Cardiac septum (tissue), 1 donor: ENCODE measurements at places on chromosomes 3 and 15. TPM values are rescaled to one million over a fixed set of nuclear protein-coding genes. Genes with fewer than 3 reads are reported as not detected.

The HDC gene
- total RNA-seq = 1.00 TPM

The USP50 gene
- total RNA-seq = 1.5 TPM

The TRPM1 gene
- total RNA-seq = not detected

The RNU5B-1 gene
- 29.8 TPM for total RNA-seq

The FMN1 gene
- total RNA-seq = 2.2 TPM

The CX3CR1 gene
- total RNA-seq = 1.3 TPM

The CYP1A1 gene
- total RNA-seq = 0.30 TPM

The SCAANT1 gene
- not detected for total RNA-seq

The AADAC gene
- total RNA-seq = not detected

GRCh38 chr3:117074826-117075225 is 365.2 kb downstream of the TUSC7 start:
- no peak for DNase-seq

DNA sequence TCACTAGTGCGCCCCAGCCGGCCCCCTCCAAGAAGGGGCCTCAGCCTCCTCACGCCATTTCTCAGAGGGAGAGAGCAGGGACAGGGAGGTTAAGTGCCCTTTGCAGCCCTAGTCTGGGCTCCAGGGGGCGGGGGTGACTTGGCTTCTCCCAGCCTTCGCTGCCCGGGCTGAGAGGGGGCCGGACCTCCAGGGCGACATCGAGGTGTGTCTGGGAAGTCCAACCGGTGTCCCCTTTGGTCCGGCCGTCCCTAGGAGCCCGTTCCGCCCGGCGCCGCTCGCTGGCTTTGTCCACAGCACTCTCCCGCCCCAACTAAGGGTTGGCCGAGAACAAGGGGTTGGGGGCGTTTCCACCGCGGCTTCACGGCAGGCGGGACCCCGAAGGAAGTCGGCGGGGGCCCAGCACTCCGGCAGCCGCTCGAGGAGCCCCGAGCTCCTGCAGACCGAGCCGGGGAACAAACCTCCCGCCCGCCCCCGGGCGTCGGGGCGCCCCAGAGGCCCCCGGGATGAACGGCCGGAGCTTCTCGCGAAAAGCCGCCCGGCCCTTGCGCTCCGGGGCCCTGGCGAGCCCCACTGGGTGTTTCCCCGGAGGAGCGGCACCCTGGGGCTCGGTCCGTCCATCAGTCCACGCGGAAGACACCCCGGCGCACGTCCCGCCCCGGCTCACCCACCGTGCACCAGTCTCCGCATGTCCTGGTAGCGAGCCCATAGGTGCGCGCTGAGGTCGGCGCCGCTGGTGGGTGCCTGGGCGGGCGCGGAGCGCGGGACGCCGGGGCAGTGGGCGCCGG is 627 bp downstream of the NT5DC2 start:
- DNase-seq = peak; percentile 77

DNA sequence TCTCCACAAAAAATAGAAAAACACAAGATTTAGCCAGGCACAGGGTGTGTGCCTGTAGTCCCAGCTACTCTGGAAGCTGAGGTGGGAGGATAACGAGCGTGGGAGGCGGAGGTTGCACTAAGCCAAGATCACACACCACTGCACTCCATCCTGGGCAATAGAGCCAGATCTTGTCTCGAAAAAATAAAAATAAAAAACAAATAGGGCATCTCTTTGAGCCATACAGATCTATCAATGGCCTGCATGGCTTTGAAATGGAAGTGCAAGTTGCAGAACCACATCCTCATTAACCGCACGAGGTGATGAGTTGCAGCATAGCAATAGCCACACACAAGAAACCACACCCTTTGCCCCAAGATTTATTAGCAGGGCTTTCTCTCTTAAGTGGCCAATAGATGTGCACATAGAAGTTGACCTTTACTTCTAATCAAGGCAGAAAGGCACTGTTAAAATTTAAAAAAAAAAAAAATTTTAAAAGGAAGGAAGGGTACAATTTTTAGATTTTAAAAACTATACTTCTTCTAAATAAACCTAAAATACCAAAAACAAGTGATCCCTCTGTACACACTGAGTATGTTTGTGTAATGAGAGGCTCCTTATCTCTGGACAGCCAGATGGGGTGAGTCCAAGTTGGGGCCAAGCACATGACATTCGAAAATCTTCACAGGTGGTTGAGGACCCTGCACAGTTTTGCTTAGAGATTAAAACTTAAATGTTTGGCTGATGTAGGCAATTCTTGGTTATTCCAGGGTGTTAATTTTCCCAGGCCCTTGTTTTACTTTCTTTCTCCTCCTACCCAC is 53.4 kb downstream of the FILIP1L start:
- DNase-seq = no peak

DNA sequence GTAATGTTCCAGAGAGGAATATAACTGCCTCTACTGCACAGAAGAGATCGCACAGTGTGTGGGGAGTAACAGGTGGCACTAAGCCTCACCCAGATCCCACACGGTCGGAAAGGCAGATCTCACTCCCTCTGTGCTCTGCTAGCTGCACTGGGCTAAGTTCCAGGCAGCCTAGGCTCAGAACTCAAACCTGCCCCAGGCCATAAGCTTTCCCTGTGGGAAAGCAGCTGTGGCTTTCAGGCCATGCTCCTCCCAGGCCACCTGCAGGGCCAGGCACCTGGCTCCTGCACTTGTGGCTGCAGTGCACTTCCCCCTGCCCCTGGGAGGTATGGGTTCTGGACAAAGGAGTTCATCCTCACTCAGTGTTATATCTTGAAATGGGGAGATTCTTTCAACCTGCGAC is 27.5 kb downstream of the PCCB start:
- DNase-seq = no peak

DNA sequence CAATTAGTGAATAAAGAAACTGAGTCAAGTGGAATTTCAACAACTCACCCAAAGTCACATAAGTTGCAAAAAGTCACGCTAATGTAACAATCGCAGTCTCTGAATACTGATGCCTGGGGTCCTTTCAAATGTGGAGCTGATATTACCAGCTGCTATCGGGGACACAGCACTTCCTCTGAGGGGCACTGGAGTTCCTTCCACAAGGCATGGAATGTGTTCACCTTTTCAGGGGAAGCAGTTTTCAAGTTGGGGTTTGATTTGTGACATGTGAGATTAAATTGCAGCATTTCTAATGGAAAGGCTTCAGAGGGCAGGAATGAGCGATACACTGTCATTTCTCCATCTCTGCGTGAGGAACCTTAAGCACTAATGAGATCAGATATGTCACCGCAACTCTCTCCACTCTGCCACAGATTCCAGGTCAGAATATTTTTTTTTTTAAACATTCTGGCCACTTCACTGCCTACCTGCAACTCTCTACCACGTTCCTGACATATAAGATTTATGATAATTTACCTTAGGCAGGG is 807.2 kb upstream of the CFAP20DC start:
- DNase-seq = no peak

DNA sequence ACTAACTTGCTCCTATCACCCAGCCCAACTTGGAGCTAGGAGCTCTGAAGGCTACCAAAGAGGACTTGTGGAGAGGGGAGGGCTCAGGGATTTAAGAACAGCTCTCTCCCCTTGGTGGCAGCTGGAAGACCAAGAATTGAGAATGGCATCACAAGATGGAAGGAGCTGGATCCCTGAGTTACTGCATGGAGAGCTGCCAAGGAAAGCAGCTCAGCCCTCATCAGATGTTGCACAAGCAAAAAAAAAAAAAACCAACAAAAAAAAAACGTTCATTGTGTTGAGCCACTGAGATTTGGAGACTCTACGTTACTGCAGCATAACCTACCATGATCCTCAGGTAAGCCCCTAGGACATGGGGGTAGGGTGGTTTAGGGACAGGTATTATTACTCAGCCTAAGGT is 41.0 kb downstream of the ITGB5 start:
- no peak for DNase-seq

DNA sequence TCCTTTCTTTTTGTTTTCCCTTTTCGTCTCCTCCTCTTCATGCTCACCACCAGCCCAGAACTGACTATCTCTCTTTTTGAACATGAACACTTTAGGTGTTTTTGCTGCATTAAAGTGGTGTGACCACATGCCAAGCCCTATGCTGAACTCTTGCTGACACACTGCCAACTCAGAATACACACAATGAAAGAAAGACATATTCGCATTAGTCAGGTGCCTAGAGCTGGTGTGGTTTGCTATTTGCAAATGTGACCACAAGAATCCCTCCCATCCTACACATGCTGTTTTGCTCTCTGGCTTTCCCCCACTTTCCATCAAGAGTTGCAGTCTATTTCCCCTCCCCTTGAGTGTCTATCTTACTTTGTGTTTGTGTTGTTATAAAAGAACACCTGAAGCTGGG is 967.8 kb upstream of the CFAP20DC start:
- DNase-seq = no peak

- DNase-seq = no peak
Observed at GRCh38 chr3:157220211-157220610, 60.3 kb upstream of the CCNL1 start.

DNA sequence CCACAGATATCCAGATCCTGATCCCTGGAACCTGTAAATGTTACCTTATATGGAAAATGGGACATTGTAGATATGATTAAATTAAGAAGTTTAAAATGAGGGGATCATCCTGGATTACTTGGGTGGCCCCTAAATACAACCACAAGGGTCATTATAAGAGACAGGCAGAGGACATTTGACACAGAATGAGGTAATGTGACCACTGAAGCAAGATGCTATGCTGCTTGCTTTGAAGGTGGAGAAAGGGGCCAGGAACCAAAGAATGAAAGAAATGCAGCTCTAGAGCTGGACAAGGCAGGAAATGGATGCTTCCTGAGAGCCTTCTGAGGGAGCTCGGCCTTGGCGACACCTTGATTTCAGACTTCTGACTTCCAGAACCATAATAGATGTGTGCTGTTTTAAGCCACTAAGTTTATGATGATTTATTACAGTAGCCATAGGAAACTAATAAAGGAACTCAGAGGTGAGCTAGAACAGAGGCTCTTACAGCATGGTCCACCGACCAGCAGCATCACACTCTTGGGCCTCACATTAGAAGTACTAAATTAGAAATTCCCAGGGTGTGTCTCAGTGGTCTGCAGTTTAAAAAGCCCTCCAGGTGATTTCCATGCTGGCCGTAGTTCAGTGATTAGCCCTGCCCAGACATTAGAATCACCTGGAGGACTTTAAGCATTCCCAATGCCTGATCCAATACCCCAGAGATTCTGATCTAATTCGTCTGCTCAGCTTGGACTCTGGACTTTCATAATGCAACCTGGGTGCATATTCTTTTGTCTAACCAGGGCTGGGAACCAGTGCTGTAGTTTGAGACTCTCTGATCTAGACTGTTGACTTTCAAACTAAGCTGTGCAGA is 7.5 kb downstream of the COLQ start:
- no peak for DNase-seq

DNA sequence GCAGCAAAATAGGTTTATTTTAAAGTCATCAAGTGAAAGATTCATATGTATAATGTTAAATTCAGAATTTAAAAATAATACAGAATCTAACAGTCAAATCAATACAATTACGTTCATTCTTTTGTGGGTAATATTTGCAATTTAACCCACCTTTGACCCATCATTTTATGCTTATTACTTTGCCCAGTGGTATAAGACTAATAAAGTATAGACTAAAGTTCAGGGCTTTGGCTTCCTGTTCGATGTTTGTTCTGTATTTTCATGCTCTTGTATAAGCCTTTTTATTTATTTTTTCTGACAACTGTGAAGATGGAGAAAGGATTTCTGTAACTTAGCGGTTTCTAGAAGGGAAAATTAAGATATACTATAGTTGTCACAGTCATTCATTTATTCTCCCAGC is 44.3 kb upstream of the EIF3J start:
- DNase-seq = no peak

- no peak for DNase-seq
Observed at GRCh38 chr15:77746254-77747174, 113.8 kb upstream of the LINGO1 start.

GRCh38 chr3:56257826-56258225 is 210.4 kb downstream of the ERC2 start:
- no peak for DNase-seq

DNA sequence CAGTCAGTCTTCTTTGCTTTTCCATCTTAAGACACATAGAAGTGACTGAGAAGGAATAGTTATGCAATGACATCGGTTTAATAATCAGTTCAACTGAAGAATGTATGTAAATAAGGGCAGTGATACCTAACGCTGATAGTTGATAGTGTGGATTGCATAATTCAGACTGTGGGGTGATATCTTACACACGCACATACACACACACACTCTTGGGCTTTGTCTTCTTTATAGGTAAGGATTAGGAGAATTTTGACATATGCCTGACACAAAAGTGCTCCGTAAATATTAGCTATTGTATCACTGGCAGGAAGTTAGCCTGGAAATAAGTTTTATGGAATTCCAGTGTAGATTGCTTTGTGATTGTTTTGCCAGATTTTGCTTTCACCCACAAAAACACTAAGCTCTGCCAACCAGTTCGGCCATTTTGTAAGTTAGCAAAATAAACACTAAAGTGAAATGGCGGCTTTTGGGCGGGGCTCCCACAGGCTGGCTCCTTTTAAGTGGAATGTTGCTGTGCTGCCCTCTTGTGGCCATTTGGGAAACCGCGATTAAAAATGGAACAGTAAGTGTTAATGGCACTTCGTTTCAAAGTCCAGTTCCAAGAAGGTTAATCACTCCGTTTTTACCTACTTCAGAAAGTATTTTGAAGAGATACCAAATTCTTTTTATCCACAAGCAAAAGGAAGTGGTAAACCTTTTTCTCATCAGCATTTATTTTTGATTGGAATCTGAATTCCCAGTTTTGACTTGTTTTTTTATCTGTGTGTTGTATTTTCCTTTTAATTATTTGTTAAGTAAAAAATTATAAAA is 17.7 kb downstream of the CHD2 start:
- peak; percentile 94 for DNase-seq

- DNase-seq = peak; percentile 78
Observed at GRCh38 chr3:49785565-49786356, 581 bp downstream of the IP6K1 start.

DNA sequence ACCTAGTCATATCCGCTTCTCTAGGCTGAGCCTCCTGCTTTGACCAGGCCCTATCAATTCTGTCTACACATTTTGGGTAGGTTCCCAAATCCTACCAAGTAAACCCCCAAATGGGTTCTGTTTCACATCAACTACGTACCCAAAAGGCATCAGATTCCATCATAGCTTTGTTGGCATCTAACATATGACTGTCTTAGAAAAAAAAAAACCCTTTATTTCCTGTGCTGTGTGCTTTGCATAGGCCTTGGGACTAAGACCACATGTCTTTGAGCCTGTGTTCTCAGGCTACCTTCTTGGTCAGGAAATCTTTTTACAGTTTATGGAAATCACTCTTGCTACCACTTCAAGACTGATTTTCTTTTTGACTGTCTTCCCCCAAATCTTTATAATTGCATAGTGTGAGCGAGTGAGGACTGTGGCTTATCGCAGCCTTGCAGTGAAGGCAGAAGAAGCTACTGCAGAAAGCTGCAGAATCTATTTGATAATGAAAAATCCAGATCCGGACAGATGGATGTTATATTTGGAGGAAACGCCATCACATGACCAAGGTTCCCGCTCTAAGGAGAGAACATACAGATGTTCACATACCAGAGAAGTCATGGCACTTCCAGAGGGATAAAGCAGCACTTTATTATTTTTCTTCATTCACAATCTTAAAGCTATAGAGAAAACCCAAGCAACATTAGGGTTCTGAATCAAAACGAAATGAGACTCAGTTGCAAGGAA is 111.2 kb downstream of the EOMES start:
- DNase-seq = no peak
